ENCODE measurements at places on chromosomes 2 and 18.

- DNase-seq, result no peak
Measured at GRCh38 chr2:67400560-67401485, 3.7 kb downstream of the ETAA1 start.

DNA sequence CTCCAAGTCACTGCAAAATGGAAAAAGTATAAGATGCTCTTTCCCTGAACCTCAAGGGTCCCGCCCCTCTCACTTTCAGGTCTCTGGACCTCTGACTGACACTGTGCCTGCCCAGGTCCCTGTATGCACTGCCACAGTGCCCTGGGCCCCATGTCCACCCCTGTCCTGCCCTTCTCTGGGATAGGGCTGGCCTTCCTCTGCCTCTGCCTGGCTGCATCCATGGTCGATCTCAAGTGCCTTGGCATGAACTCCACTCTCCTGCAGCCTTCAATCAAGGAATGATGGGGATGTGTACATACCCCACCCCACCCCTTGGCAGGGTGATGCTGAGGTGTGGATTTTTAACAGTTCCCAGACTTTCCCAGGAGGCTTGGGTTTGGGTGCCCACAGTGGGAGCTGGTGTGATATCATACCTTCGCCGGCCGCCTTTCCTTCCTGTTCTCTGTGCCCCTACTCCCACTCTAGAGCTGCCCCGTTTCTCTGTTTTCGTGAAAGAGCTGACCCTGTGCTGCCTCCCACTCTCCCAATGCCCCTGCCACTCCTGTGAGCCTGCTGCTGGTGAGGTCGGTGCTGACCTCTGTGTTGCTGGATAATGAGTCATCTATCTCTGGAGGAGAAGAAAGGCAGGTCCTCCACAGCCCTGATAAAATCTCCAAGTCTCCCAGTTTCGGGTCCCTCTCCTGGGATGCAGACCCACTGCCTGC, 18.9 kb downstream of the PTPN18 start:
- DNase-seq, result no peak

GRCh38 chr2:7627583-7627982, 710.4 kb downstream of the RNF144A start:
- no peak for DNase-seq

GRCh38 chr2:240432820-240433801, 2.4 kb upstream of the GPC1 start:
- DNase-seq, result no peak

DNA sequence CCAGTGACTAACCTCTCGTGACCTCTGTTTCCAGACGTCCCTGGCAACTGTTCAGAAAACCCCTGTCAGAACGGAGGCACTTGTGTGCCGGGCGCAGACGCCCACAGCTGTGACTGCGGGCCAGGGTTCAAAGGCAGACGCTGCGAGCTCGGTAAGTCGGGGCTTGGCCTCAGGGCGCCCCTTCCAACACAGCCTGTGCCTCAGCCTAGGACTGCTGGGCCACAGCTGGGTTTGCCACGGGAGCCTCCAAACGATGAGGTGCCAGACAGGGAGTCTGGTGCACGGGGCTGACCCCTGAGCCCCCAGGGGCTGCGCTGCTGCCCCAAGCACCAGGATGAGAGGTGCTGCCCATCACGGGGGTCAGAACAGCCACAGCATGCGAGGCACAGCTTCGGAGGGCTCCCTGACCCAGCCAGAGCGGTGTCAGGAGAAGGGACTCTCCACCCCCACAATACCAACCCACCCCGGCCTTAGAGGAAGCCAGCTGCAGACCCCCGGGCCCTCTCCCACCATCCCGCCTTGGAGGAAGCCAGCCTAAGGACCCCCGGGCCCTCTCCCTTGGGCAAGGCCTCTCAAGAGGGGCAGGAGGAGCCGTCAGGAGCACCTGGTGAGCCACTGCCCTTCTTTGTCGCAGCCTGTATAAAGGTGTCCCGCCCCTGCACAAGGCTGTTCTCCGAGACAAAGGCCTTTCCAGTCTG, 20.3 kb downstream of the MTERF4 start:
- no peak for DNase-seq

DNA sequence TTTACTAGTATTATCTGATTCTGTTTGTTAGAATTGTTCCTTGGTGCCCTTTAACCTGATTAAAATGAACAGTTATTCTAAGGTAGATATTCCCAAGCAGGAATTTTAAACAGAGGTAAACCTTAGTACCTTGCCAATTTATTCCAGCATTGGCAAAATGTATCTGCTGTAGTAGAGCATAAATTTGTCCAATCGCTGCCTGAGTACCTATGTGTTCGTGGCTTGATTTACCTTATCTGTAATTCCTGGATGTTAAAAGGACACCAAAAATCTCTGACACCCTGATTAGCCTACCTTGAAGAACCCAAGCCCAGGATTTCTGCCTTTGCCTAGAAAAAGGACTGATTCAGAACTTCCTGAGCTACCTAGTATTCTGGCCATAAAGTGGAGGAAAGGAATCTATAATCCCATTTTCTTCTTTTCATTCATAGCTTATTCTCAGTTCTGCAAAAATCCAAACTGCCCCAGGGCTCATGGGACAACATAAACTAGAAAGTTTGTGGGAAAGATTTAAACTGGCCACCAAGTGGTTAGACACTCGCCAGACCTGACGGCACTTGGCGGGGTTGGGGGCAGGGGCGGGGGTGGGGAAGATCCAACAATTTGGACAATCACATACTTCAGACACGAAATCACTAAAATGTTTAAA, 16.2 kb upstream of the ZCCHC2 start:
- no peak for DNase-seq

- no peak for DNase-seq
Measured at GRCh38 chr2:42210203-42210602, 41.0 kb downstream of the EML4 start.

DNA sequence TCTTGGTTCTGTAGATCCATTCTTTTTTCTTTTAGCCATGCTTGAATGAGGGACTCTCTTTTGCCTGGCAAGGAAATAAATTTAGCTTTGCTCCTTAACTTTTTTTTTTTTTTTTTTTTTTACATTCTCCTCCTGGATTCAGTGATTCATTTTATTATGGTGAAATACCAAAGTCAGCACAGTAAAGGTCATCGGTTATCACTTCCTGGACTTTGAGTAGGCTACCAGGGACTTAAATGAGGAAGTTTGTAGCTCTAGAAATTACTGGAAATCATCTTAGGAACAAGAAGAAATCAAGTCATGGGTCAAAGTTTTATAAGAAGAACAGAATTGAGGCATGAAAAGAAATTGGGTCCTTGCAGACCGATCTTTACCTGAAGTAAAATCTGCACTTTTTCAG, 75.0 kb downstream of the SOCS6 start:
- DNase-seq, result no peak

DNA sequence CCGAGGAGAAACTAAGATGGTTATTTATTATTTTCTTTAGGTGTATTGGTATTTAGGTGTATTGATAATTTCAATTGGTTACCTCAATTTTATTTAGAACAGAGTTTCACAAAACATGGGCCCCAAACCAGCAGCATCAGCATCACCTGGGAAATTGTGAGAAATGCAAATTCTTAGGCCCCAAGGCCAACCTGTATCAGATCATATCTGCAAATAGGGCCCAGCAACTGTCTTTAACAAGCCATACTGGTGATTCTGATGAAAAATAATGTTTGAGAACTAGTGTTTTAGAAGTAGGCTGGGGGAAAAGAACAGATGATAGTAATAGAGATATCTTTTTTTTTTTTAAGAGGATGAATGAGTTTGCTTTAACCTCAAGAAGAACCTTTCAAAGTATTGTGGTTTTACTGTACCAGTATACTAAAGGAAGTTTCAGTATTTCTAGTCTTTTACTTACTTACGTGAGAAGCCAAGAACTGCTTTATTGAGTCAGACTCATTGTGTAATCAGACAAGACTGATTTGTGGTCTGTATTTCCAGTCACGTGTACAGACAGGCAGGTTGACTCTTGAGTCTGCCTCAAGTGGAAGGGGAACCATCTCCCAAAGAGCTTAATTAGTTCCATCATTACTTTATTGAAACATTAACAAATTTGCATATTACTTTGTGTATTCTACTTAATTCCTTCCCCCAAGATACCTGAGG, 60.4 kb upstream of the GAREM1 start:
- no peak for DNase-seq

DNA sequence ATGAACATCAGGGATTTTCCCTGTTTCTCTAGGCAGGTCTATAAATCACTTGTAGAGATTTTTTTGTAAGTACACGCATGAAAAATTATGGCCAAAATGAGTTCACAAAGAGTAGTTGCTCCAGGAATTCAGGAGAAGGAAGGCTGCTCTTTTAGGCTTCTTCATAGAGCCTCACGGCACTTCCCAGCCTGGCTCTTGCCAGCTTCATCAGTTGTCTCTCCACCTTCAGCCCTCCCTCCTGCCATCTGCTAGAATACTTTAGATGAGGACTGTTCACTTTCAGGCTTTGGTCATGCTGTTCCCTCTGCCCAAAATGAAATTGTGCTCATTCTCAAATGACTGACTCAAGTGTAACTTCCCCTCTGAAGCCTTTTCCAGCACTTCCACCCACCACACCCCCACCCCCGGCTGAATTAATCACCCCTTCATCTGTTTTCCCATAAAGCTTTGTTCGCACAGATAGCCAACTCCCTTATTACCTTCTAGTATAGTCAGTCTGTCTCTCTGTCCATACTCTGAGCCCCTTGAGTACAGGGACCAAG, 1.8 kb upstream of the ABCA12 start:
- DNase-seq, result no peak

DNA sequence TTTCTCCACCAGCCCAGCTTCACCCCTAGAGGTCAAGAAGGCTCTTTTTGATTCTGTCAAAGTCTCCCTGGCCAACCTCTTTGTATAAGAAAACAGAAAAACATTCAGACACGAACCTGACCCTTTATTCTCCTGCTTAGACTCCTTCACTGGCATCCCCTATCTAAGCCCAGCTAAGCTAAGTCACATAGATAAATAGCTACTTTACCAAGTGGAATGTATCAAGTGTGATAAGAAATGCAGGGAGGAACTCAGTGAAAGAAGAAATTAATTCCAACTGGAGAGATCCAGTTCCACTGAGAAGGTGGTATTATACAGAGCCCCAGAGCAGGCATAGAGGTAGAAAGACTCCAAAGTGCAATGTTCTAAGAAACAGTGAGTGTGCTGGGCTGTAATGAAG, 489.5 kb downstream of the TNS1 start:
- DNase-seq, result no peak

- no peak for DNase-seq
Measured at GRCh38 chr2:151619337-151619989, 114.8 kb downstream of the NEB start.

- DNase-seq, result no peak
Measured at GRCh38 chr2:34831096-34831495, 1232.0 kb upstream of the FAM98A start.

DNA sequence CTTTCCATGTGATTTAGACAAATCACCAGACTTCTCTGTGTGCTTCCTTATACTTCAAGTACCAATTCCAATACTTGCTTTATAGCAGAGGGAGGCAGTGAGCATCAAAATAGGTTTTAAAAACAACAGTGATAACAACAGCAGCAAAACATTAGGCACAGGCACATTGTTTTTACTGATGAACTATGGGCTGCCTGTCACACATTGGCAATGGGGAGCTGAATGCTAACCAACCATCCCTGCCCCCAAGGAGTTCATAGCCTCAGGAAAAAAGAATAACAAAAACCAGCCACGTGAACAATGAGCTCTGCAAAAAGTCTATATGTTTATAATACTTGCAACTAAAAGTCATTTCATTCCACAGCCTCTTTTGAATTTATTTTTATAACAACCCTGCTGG, 287.9 kb upstream of the TRIB2 start:
- no peak for DNase-seq

DNA sequence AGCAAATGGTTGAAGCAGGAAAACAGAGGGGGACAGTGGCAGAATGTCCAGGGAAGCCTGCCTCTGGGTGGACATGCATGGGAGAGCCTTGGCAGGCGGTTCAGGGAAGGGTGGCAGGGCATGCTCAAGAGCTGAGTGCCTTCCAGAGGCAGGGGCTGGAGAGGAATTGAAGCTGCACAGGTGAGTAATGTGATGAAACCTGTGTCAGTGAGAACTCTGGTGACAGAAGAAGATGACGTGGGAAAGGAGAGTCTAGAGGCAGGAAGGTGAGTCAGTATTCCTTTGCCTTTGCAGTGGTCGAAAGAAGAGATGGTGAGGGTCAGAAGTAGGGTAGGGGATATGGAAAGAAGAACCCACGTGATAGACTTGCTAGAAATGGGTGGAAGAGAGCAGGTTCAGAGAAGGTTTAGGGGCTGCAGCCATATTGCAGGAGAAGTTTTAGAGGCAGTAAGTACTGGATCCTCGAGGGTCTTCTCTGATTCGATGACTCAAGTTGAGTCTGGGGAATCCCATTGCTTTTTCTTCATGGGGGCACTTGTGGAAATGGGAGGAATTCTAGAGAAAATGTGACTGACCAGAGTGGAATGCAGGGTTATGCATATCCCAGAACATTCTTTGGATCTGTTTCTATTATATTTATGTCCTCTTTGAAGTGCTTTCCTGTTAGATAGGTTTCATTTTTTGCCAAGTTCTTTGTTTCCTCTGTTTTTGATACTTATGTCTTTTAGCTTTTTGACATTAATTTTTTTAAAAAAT, 37.4 kb downstream of the TMEM87B start:
- no peak for DNase-seq

- no peak for DNase-seq
Measured at GRCh38 chr2:73972846-73973245, 11.9 kb upstream of the TET3 start.

- no peak for DNase-seq
Measured at GRCh38 chr18:28081516-28081915, 95.4 kb downstream of the CDH2 start.

GRCh38 chr2:229474125-229474524, 203.0 kb upstream of the PID1 start:
- DNase-seq, result no peak

- DNase-seq, result no peak
Measured at GRCh38 chr2:216743781-216744180, 48.4 kb upstream of the IGFBP5 start.

GRCh38 chr2:58044145-58044544, 2.5 kb upstream of the VRK2 start:
- no peak for DNase-seq

- DNase-seq, result no peak
Measured at GRCh38 chr2:136818839-136819238, 53.5 kb downstream of the THSD7B start.

GRCh38 chr2:9373476-9373875, 49.9 kb downstream of the ITGB1BP1 start:
- no peak for DNase-seq

DNA sequence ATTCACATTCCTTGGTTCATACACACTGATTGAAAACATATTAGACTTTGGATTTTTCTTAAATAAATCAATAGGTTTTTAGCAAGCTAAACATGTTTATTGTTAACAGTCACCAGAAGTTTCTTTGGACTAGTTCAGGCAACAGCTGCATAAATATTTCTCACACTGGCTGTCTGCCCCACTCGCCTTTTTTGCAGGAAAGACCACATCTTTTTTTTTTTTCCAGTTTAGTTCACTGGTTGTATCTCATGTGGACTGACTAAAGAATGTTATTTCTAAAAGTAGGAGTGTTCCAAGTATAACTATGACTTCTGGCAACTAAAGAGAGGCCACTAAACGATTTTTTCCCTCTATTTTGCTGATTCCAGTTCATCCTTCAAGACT, 31.1 kb downstream of the SLC40A1 start:
- no peak for DNase-seq

- no peak for DNase-seq
Measured at GRCh38 chr2:36650031-36650829, 46.3 kb upstream of the VIT start.

Measured in activated gamma-delta T cell treated with anti-CD3 and anti-CD28 coated beads, Interleukin-2, amount 50 U/mL, for 16 hours (primary cell).